ENCODE measurements at places on chromosomes 13 and 19. TPM values are rescaled to one million over a fixed set of nuclear protein-coding genes. Genes with fewer than 3 reads are reported as not detected.

DNA sequence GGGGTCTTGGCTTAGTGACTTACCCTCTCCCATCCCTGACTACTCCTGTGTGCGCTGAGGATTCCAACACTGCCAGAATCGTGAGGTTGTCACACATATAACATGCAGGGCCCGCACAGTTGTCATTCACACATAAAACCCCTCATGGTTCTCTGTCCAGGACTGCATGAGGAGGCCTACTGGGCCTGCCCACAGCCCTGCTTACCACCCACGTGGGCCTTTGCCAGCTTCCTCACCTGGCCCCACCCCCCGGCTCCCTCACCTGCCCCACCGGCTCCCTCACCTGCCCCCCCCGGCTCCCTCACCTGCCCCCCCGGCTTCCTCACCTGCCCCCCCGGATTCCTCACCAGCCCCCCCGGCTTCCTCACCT is 197.2 kb downstream of the TEX29 start:
- no peak for DNase-seq

DNA sequence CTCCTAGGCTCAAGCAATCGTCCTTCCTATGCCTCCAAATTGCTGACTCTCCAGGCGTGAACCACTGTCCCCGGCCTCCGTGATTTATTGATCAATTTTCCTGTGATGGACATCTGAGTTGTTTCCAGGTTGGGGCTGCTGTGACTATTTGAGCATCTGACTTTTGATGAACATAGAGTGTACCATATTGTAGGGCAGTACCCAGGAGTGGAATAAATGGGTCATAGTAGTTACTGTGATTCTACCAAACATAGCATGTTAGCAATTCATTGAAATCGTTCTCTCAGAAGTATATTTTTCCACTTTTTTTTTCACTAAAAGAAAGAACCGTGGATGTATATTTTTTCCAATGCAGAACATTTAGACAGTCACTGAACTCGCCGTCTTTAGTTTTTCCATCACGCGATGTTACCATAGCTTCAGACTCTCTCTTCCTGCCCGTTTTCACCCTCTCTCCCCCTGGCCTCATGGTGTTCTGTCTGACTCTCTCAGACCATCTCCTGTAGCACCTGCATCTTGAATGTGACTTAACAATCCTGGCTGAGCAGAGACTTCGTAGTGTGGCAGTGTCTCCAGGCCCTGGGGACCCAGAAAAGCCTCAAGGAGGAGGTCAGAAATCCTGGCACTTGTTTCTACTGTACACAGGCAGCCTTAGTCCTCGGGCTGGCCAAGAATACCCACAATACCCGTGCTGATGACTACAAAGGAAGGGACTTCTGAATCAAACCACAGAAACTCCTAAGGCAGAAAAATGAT is 3.2 kb upstream of the RASGRP4 start:
- DNase-seq, result no peak

Gene TMPRSS9
- total RNA-seq, result 0.34 TPM

GRCh38 chr19:45049073-45049736 is 10.4 kb downstream of the CLASRP start:
- DNase-seq, result no peak

DNA sequence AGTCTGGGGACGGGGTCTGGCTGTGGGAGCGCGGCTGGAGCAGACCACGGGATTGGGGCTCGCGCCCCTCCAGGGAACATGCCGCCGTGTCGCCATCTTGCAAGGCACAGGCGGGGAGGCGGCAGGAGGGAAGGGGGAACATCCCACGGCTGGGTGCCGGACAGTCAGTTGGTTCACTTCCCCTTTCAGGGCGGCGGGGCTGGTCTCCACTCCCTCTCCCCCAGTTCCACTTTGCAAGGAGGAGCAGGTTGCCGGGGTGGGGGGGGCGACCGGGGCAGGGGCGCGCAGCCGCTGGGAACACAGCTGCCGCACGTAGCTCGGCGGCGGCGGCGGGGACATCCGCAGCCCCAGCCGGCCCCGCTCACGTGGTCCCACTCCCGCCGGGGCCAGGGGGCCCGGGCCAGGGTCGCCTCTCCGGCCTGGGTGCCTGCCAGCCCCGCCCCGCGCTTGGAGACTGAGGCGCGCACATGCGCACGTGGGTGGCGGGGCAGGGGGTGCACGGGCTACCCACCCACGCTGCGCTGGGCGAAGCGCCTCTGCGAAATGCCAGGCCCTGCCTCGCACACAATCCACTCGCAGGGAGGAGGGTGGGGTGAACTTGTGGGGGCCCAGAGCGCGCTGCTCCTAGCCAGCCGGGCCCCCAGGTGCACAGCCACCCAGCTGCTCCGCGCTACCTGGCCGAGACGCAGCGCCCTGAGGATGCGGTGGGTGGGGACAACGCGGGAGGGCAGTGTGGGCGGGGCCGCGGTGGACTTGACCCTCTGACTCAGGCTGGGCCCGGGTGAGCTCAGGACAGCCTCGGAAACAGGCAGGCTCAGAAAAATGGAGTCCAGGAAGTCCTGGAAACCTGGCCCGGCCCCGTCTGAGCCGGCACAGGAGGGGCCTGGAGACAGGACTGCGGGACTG is 6.4 kb downstream of the KLF16 start:
- peak; percentile 95 for DNase-seq

GRCh38 chr13:84649853-84650252 is 767.6 kb upstream of the SLITRK1 start:
- DNase-seq, result no peak

Measured in left colon (tissue), 2 donors.